GM12865 (cell line): ENCODE measurements at places on chromosomes 5 and 9.
A peak's percentile ranks its signal among the peaks of the same experiment; 100 is the strongest.

DNA sequence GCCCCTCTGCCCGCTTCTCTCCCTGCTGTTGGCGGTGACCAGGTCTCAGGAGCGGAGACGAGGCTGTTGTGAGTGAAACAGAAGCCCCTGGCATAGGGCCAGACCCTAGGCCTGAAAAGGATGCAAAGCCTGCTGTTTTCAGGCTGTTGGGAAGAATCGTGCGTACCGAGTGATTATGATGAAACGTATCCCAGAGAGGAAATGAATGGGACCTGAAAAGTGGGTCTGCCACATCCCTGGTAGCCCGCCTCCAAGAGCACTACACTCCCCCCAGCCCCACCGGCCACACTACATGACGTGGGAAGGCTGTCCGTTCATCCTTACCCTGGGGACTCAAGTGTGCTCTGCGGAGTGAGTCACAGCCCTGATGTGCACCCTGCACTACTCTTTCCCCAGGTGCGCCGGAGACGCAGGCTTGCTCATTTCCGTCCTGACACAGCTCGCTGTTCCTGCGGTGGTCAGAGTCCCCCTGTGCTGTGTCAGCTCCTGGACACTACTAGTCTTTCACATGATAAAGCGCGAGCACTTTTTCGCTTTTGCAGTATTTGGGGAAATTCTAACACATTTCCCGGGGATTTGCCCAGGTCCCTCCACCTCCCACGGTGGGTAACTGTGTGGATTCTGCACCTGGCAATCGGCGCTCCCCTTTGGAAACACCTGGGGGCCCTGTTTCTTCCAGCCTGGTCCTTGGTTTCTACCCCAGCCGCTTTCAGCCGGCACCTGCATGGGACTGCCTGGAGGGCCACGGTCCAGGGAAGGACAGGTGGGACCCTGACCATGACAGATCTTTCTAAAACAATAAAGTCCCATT is 91.5 kb downstream of the ANKRD33B start:
- DNase-seq = peak; percentile 79

GRCh38 chr5:81425569-81425968 is 31.6 kb upstream of the ACOT12 start:
- DNase-seq = peak; percentile 37

DNA sequence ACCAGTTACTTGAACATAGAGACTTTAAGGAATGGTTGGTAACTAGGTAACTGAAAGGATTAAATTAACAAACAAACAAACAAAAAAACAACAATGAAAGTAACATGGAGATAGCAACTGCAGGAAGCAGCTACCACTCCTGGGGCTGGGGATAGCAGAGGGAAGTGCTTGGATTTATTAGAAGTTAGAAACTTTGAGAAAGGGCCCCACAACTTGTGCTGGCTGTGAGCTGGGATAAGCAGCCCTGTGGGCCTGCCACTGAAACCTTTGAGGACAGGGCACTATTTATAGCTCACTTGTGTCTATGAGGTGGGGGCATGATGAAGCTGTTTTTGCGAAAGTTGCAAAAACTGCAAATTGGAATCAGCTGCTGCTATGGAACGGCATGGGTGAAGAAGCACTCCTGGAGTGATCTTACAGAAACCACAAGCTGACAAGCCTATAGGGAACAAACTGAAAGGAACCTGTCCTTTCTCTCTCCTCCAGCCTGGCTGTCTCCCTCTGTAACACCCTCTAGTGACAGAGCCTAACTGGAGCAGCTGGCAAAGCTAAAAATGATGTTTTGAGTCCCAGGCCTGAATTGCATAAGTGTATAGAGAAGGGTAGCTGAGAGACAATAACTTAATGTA is 91.4 kb upstream of the RANBP6 start:
- peak; percentile 63 for DNase-seq

DNA sequence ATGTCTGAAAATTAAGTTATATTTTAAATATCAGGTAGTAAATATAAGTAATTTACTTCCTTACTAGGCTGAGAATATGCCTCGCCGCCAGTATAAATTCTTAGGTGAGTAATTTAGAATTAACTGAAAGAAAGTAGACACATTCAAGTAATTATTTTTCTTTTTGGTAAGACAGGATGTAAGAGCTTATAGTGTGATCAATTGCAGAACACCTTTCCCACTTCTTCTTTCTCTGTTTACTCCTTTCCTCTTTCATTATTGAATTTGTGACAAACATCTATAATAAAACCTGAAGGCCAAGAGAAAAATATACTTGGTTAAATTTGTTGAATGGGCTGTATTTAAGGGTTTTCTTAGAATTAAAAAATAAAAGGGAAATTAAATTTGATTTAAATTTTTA is 195.1 kb upstream of the CDKN2B start:
- DNase-seq = no peak

DNA sequence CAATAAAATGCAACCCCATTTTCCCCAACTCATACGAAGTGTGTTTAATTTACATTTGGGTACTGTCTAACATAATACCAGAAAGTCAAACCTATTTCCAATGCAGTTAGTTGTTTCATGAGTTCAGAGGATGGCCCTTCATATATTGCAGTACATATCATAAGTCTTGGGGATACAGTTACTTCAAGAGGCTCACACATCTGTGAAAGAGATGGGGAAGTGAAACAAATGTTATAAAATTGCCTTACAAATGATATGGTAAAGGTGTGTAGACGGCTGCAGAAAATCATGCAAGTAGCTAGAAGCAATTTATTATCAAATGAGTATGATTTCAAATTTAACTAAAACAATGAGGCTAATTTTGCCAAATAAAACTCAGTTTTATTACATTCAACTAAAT is 219.0 kb upstream of the CDH12 start:
- DNase-seq = no peak

DNA sequence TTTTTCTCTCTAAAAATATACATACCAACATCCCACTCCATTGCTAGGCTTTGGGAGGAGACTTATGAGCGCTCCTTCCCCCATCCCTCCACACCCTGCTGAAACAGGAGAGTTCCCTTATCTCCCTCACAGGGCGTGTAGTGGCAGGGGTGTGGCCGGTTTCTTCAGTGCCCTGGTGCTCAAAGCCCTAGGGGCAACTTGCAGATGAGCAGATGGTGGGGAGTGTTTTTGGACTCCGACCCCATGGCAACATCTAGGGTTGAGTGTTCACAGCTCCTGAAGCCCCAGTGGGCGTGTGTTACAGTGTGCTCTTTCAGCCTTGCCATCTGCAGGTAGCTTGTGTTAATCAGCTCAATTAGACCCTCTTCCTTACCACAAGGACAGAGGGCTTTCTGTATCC is 409.5 kb downstream of the MAT2B start:
- peak; percentile 73 for DNase-seq

DNA sequence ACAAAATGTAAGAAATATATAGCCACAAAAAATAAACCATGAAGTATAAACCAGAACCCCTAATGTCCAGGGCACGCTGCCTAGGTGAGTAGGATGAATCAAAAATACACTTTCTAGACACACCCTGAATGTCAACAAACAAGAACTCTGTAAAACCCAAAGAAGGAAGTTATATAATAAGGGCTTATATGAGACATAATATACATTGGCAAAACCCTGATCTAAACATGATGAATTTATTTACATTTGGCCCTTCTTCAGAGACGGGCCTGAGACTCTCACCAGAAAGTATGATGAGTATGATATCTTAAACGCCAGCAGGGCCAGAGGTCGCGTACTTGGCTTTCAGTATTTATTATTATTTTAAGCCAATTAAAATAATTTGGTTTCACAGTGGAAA is 125.1 kb upstream of the FST start:
- DNase-seq = no peak

DNA sequence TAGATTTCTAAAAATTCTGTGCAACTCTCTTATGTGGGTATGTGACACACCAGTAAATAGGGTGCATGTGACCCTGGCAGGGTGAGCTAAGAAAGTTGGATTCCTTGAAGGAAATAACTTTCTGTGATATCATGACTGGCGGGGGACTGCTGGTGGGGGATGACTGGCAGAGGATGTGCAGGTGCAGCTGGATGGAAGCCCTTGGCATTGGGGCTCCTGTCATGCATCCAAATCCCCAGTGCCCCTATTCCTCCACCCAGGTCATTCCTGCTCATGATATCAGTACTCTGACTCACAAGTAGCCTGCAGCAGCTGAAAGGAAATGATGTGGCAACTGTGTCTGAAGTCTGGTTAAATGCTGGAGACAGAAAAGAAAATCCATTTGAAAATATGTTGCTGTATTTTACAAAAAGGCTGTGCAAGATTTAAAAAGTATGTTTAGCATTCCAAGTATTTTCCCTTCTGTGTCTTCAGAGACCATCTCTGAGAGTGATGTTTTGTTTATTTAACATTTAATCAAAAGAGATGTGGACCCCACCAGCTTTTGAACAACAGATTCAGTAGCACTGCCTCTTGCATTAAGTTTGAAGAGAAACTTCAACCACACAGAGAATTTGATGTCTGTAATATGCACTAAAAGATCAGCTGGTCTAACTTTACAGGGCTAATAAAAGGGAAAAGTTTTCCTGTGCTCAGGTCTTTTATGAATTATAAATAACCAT is 17.9 kb upstream of the ZSWIM6 start:
- DNase-seq = no peak

DNA sequence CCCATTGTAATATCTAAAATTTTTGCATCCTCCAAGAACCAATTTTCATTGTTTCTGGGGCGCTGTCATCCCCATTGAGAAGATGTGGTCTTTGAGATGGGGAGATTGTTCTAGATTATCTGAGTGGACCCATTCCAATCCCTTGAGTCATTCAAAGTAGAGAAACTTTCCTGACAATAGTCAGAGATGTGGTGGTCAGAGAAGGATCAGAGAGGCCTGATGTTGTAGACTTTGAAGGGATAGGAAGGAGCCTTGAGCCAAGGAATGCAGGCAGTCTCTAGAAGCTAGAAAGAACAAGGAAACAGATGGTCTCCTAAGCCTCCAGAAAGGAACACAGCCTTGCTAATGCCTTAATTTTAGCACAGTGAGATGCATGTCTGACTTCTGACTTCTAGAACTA is 80.4 kb downstream of the TEK start:
- DNase-seq = no peak

DNA sequence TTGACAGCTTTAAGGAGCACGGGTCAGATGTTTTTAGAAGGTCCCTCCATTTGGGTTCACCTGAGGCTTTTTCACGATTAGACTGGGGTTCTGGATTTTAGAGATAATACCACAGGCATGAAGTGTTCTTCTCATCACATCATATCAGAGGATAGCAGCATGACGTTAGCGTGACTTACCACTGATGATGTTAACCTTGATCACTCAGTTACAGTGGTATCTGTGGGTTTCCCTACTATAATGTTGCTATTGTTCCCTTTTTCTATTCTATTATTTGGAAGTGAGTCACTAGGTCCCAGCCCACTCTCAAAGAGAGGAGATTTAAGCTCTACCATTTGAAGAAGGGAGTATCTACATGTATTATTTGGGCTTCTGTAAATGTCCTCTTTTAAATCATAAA is 300.0 kb downstream of the MAST4 start:
- DNase-seq = no peak

DNA sequence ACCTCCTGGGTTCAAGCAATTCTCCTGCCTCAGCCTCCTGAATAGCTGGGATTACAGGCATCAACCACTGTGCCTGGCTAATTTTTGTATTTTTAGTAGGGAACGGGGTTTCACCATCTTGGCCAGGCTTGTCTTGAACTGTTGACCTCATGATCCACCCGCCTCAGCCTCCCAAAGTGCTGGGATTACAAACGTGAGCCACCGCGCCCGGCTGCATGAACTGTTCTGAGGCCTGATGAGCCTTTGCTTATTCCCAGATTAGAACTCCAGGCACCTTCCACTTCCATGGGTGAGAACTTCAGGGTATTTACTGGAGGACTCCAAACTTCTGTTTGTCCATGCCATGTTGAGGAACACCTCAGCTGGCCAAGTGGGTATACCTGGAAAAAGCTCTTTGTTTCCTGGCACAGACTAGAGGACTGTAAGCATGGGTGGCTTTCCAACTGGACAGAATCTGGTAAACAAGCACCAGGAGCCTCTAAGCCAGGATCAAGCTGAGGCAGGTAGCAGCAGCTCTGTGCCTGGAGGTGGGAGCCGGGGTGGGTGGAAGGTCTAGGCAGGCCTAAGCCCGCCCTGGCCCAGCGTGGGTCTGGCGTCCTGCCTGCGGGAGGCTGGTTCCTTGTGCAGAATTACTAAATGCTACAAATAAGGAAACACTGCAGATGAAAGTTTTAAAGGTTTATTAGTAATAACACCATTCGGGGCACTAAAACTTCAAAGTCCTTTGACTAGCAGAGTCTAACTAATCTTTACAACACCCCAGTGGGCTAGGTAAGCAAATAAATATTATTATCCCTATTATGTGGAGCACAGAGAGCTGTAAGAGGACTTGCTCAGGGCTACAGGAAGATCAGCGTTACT is 78.4 kb downstream of the SEMA5A start:
- DNase-seq = no peak

DNA sequence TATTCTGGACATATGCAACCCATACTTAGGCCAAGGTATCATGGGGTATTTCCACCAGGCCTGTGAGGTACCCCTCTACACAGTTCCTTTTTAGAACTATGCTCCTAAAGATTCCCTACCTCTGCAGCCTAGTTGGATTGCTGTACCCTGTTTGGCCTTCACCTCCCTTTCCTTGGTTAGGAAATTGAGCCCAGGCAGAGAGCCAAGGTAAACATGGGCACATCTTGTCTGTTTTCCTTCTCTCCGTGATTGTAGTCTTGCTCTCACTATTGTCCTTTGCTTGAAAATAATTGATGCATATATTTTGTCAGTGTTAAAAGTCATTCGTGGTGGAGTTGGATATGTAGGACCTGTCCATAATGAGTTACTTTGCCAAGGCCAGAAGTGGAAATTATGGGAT is 26.7 kb downstream of the BDP1 start:
- DNase-seq = no peak

- DNase-seq = no peak
These were observed 50.8 kb downstream of the F2R start for GRCh38 chr5:76766746-76767145.

GRCh38 chr5:78361631-78361993 is 1.2 kb downstream of the SCAMP1 start:
- no peak for DNase-seq

GRCh38 chr5:179619776-179620175 is 3.7 kb downstream of the HNRNPH1 start:
- DNase-seq = no peak

GRCh38 chr5:35476036-35476435 is 141.6 kb upstream of the SPEF2 start:
- no peak for DNase-seq

GRCh38 chr5:122458278-122458872 is 146.3 kb downstream of the SNCAIP start:
- DNase-seq = peak; percentile 38

DNA sequence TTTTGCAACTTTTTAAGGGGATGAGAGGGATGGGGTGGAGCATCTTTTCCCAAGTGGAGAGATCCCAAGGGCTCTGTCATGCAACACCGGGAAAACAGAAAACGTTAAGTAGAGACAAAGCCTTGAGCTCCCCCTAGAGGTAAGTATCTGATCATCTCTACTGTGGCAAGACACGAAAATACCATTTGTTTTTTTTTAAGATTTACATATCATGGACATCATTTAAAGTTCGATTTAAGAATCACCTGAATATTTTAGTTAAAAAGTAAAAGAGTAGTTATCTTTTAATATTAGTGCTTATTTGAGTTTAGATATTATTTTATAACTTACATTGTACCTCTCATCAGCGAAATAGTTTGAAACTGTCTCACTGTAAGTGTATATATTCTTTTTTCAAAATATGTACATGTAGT is 200.4 kb downstream of the LRRC70 start:
- DNase-seq = peak; percentile 50

- DNase-seq = no peak
These were observed 338.0 kb downstream of the ACTL7B start for GRCh38 chr9:108517651-108518365.

GRCh38 chr9:97900103-97900737 is 22.1 kb downstream of the TRMO start:
- DNase-seq = no peak

GRCh38 chr5:135695656-135696313 is 117.0 kb upstream of the CXCL14 start:
- DNase-seq = no peak
